ENCODE measurements at places on chromosomes 6 and 20. TPM values are rescaled to one million over a fixed set of nuclear protein-coding genes. Genes with fewer than 3 reads are reported as not detected.

DNA sequence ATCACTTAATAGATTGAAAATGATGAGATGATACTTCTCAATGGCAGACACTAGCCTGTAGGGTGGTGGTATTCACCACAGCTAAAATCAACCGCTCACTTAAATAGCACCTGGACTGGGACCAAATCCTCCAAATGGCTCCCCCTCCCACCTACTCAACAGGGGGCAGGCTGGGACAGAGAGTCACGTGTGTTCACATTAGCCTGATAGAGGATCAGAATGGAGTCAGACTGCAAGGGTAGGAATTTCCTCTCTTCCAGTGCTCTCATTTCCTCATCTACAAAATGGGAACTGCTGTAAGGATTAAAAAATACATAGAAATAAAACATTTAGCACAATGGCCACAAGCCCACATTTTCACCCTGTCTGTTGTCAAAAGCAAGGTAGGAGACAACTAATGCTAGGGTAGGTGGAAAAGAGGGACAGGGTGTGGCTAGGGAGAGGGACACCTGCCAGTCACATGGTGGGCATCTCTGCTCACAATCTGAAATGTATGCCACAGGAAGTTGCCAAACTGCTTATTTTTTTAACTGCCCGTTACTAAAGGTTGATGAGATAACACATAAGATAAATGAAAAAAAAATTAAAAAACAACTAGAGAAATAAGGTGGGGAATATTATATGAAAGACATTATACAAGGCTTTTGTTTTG is 55.3 kb downstream of the BACH2 start:
- DNase-seq = no peak

SDCBP2 gene
- 2.9 TPM for total RNA-seq

FOXF2 gene
- not detected for total RNA-seq

GATA5 gene
- not detected for total RNA-seq

GRCh38 chr20:48724891-48725554 is 102.8 kb downstream of the PREX1 start:
- DNase-seq = no peak

BHLHE23 gene
- total RNA-seq = not detected

WDR27 gene
- 25.1 TPM for total RNA-seq

GRCh38 chr6:72948153-72948552 is 277.1 kb downstream of the KHDC1L start:
- DNase-seq = peak; percentile 33

DNA sequence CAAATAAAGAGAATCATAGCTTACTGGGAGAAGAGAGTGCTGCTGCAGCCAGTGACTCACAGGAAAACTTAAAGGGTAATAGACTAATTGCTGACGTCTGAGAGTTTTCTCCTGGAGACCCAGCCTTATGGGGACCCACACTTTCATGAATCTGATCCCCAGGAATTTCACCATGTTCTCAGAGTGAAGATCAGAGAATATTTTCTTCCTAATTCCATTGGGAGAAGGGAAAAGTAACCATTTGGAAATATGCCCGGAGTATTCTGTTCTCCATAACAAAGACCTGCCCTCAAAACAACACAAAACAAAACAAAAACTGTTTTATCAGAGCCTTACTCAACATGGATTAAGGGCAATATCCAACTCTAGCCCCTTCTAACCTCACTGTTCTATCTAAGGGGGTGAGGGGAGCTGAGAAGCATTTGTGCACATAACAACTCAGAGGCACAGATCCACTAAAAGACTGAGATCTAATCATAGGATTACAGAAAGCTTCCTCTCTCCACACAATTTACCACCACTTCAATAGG is 168.2 kb upstream of the SSTR4 start:
- DNase-seq = peak; percentile 65

DNA sequence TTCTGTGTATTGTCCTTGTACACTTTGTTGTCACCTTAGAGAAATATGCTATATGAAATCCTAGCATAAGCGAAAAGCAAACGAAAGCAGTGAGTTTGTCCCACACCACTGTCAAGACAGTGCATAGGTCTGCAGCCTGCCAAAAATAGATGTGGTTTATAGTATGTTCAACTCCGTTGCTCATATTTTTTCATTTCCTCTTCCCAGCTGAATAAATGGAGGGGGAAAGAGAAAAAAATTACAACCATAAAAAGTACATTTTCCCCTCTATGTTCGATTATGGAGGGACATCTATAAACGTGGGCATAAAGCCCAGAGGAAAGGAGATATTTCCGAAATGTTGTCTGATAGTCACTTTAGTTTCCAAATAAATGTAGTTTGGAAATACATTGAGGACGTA is 25.8 kb downstream of the PRL start:
- DNase-seq = no peak

DNA sequence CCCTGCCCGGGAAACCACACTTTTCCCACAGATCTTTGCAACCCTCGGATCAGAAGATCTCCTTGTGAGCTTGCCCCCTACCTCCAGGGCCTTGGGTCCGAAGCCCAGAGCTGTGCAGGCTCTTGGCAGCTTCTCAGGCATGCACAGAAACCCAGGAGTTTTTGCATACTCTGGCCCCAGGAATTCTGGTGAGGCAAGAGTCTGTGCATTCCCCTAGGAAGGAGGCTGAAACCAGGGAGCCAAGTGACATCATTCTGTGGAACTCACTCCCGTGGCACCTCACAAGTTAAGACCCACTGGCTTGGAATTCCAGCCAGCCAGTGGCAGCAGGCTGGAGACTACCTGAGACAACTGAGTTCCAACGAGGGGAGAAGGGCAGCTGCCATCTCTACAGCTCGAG is 100.1 kb downstream of the TNFRSF21 start:
- DNase-seq = no peak

TRIM31 gene
- not detected for total RNA-seq

ERMARD gene
- 15.2 TPM for total RNA-seq

- no peak for DNase-seq
Measured at GRCh38 chr6:150576651-150577226, 22.9 kb upstream of the PLEKHG1 start.

L3MBTL3 gene
- total RNA-seq = 5.9 TPM

- no peak for DNase-seq
Measured at GRCh38 chr6:26183237-26183580, 96.0 kb downstream of the HFE start.

DNA sequence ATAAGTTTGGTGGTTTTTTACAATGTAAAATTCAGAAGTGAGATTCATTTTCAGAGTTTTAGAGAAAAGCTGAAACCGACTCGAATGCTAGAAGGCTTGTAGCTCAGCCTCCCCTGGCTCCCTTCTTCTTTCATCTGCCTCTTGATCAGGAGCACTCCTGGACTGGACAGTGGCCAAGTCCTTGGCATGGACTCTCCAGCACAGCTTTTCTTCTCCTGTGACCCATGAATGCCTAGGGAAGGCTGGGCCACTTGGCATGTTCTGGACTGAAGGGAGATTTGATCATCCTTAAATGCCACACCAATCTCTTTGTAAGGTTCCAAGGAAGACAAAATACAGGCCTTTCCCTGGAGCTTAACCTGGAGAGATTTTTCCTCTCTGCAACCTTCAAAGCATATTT is 384.0 kb upstream of the SASH1 start:
- no peak for DNase-seq

SYCP2 gene
- total RNA-seq = 0.71 TPM

NHLRC1 gene
- total RNA-seq = 1.5 TPM

DNA sequence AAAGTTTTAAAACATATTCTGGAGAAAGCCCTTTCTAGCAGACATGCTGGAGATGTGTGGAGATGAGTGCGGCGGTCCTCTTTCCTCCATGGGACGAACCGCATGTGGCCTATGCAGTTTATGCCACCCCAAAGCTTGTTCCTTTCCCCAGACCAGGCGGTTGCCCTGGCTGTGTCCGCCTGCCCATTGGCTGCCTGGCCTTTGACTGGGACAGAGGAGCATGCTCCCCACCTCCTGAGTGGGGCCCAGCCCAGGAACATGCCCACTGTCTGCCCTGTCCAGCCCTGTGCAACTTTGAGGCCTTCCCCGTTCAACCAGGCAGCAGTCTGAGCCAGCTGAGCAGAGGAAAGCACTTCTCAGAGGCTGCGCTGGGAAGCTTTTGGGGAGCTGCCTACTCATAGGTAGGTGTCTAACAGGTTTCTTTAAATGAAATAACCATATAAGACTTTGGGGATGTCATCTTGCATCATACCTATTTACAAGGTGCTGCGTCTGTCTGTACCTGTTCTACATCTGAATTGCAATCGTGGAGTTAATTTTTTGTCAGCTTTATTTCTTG is 20.6 kb downstream of the FOXC1 start:
- DNase-seq = no peak

GRCh38 chr20:11728937-11729336 is 188.8 kb upstream of the BTBD3 start:
- no peak for DNase-seq

DNA sequence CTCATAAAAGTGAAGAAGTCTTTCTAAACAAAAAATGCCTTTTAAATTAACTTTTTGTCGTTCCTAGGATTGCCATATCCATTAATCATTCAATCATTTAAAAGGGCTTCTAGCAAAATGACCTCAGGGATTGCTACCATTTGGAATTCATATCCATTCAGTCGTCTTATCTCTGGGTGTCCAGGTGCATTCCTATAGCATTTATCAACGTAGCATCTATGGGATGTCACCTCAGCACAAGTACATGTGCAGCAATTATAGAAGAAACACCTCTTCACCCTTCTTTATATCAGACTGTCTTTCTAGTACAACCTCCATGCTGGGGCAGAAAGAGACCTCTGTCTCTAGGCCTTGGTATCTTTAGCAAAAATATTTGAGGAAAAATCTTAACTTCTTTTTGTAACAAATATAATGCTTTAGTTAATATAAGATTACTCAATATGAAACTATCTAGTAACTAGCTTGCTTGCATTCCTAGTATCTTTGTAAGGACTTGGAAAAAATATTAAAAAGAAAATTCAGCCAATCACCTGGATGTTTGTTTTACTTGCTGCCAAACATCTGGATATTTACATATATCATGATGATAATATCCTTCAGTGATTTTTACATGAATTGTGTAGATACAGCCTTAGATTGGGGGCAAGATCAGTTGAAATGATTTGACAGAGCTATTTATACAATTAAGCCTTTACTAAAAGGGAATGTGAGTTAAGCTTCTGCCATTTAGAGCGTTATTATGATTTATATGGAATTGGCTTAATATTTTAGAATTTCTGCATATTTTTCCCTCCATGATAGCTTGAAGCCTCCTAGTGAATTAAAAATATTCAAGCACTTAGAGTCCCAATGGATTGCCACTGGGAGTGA is 356.8 kb downstream of the HDGFL1 start:
- DNase-seq = no peak

COX4I2 gene
- not detected for total RNA-seq

Data from LHCN-M2 (cell line).